A673 (cell line): ENCODE measurements at places on chromosomes 2 and 18.

- H3K27me3 ChIP-seq = peaks cover 4% of the 10 kb centered on the region
- no peak overlapping the region for H3K4me3 ChIP-seq
- no peaks in the 10 kb centered on the region for H3K36me3 ChIP-seq
- no peaks in the 10 kb centered on the region for H3K4me1 ChIP-seq
- no peak for DNase-seq
Measured at GRCh38 chr2:200131307-200131706, 175.2 kb upstream of the SPATS2L start.

DNA sequence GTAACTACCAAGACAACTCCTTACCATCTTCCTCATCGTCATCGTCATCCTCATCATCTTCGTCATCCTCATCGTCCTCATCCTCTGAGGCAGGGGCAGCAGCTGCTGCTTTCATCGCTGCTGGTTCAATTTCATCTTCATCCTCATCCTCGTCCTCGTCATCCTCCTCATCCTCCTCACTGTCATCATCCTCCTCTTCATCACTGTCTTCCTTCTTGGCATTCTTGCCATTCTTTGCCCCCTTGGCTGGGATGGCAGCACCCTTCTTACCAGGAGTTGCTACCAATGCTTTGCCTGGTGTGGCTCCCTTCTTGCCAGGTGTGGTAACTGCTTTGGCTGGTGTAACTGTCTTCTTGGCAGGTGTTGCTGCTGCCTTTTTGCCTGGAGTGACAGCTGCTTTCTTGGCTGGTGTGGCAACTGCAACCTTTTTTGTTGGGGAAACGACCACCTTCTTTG lies 2.7 kb downstream of the NCL start:
- peaks cover 19% of the 10 kb centered on the region for H3K4me1 ChIP-seq
- H3K36me3 ChIP-seq = peaks cover 67% of the 10 kb centered on the region
- DNase-seq = no peak
- no peak overlapping the region for H3K27ac ChIP-seq

GRCh38 chr2:241814643-241815476 lies 5.9 kb downstream of the NEU4 start:
- peak overlapping the region; percentile 100 for H3K27ac ChIP-seq
- DNase-seq = no peak
- H3K4me1 ChIP-seq = peaks cover 64% of the 10 kb centered on the region

DNA sequence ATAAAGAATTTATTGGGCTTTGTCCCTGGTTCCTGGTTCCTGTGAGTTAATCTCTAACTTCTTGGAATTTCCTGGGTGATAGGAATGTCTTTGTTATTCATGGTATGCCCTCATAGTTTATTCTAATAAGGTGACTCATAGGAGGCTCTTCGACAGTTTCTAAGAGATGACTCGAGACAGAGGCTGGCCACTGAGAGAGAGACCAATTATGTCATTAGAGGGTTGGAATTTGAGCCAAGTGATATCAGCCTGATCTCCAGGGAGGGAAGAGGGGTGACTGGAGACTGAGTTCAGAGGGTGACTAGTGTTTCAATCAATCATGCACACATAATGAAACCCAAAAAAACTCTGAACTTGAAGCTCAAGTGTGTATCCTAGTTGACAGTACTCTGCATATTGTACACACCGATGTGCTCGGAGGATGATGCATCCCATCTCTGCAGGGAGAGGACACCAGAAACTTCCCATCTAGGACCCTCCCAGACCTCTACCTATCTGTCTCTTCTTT lies 185.7 kb downstream of the MTCL1 start:
- H3K27ac ChIP-seq = peak overlapping the region; percentile 39
- no peaks in the 10 kb centered on the region for H3K36me3 ChIP-seq
- peak; percentile 97 for DNase-seq

DNA sequence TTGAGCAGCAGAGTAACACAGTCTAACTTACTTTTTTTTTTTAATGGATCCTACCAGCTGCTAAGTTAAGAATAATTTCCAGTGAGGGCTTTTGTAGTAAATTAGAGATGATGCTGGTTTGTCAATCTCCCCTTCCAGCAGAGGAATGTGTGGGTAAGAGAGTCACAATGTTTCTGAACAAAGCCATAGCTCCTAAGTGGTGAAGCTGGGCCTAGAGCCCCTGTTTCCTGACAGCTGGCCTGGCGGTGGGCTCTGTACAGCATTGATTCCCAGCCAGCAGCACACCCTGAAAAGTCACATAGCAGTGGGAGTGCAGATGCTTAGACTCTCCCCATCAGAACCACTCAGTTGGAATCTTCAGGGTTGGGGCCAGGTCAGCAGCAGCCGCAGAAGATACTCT lies 24.4 kb downstream of the CAPG start:
- H3K27me3 ChIP-seq = no peaks in the 10 kb centered on the region

- H3K27ac ChIP-seq = no peak overlapping the region
- H3K27me3 ChIP-seq = no peaks in the 10 kb centered on the region
- no peak for DNase-seq
Measured at GRCh38 chr2:68544811-68545210, 77.4 kb downstream of the APLF start.

GRCh38 chr18:32776561-32776960 lies 3.7 kb upstream of the KLHL14 start:
- peaks cover 9% of the 10 kb centered on the region for H3K27me3 ChIP-seq
- DNase-seq = no peak
- no peaks in the 10 kb centered on the region for H3K4me1 ChIP-seq
- H3K36me3 ChIP-seq = no peaks in the 10 kb centered on the region

GRCh38 chr18:10713409-10713808 lies 187.6 kb downstream of the NAPG start:
- H3K36me3 ChIP-seq = no peaks in the 10 kb centered on the region
- no peaks in the 10 kb centered on the region for H3K4me1 ChIP-seq
- H3K4me3 ChIP-seq = no peak overlapping the region

DNA sequence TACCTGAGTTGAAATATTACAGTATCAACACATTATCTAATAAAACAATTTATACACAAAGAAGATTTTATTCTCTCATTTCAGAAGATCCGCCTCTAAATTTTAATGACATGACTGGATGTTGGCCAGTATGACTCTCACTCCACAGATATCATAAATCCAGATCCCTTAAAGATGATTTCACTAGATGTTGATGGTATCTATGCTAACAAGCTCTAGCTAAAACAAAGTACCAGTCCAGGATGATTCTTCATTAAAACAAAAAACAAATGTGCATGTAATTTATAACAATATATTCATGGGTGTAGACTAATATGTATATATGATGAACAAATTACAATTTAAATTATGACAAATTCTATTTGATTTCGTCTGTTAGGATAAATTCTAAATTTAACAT lies 708.4 kb downstream of the SATB2 start:
- no peaks in the 10 kb centered on the region for H3K36me3 ChIP-seq
- no peaks in the 10 kb centered on the region for H3K4me1 ChIP-seq
- H3K27ac ChIP-seq = no peak overlapping the region
- H3K4me3 ChIP-seq = no peak overlapping the region
- no peak for DNase-seq

- no peak overlapping the region for H3K27ac ChIP-seq
- no peak overlapping the region for H3K4me3 ChIP-seq
- H3K27me3 ChIP-seq = no peaks in the 10 kb centered on the region
- no peaks in the 10 kb centered on the region for H3K4me1 ChIP-seq
Measured at GRCh38 chr2:46653539-46653938, 174.2 kb downstream of the TMEM247 start.

GRCh38 chr2:3751251-3751650 lies 47.9 kb downstream of the DCDC2C start:
- no peaks in the 10 kb centered on the region for H3K27me3 ChIP-seq
- no peak overlapping the region for H3K4me3 ChIP-seq
- no peaks in the 10 kb centered on the region for H3K4me1 ChIP-seq

- no peaks in the 10 kb centered on the region for H3K4me1 ChIP-seq
- H3K4me3 ChIP-seq = no peak overlapping the region
- no peaks in the 10 kb centered on the region for H3K27me3 ChIP-seq
- no peak for DNase-seq
- H3K36me3 ChIP-seq = no peaks in the 10 kb centered on the region
Measured at GRCh38 chr2:172131713-172132555, 29.2 kb upstream of the DLX2 start.

GRCh38 chr2:18842836-18843235 lies 253.5 kb upstream of the NT5C1B start:
- DNase-seq = no peak
- no peak overlapping the region for H3K4me3 ChIP-seq
- no peak overlapping the region for H3K27ac ChIP-seq
- H3K36me3 ChIP-seq = no peaks in the 10 kb centered on the region
- H3K27me3 ChIP-seq = peaks cover 5% of the 10 kb centered on the region

DNA sequence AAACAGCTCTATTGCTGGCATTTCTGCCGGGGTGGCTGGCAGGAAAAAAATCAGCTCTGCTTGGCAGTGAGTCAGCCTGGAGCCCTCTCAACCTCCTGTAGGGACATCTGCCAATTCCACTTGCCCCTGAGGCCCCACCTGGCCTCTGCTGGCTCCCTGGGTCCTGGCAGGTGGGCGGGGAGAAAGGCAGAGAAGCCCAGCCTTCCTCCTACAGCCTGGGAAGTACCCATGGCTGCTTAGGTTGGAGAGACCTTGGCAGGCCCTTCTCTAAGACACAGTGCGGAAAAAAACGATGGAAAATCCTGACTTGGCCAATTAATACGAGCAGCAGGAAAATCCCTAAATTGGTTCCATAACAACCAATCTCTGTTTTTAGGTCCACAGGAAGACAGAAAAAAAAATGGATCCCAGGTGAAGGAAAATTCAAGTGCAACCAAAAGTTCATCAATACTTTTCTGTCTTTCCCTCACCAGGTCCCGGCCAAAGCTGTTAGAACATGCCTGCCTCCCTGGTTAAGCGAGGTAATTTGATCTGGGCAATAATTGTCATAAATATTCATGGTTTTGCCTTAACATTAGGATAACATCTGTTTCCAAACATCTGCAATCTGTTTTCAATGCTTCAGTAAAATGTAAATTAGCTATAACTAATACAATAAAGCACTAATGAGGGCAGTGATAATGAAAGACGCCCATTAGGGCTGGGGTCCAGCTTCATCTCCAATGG lies 245.9 kb downstream of the TFCP2L1 start:
- H3K4me1 ChIP-seq = peaks cover 12% of the 10 kb centered on the region
- no peak overlapping the region for H3K4me3 ChIP-seq
- no peak overlapping the region for H3K27ac ChIP-seq
- no peaks in the 10 kb centered on the region for H3K36me3 ChIP-seq
- no peaks in the 10 kb centered on the region for H3K27me3 ChIP-seq

- H3K27ac ChIP-seq = peak overlapping the region; percentile 96
- H3K4me3 ChIP-seq = peak overlapping the region; percentile 82
- H3K36me3 ChIP-seq = no peaks in the 10 kb centered on the region
- H3K27me3 ChIP-seq = no peaks in the 10 kb centered on the region
- H3K4me1 ChIP-seq = peaks cover 16% of the 10 kb centered on the region
Measured at GRCh38 chr2:197435598-197436420, 981 bp upstream of the SF3B1 start.

GRCh38 chr18:42271647-42272414 lies 316.8 kb downstream of the PIK3C3 start:
- no peak overlapping the region for H3K4me3 ChIP-seq
- no peaks in the 10 kb centered on the region for H3K27me3 ChIP-seq
- H3K36me3 ChIP-seq = no peaks in the 10 kb centered on the region
- H3K4me1 ChIP-seq = peaks cover 40% of the 10 kb centered on the region

GRCh38 chr18:63187791-63188460 lies 131.6 kb downstream of the BCL2 start:
- H3K36me3 ChIP-seq = no peaks in the 10 kb centered on the region
- H3K4me3 ChIP-seq = no peak overlapping the region
- DNase-seq = no peak
- H3K27ac ChIP-seq = no peak overlapping the region
- H3K27me3 ChIP-seq = no peaks in the 10 kb centered on the region

GRCh38 chr2:202046572-202046971 lies 12.9 kb downstream of the FZD7 start:
- no peaks in the 10 kb centered on the region for H3K36me3 ChIP-seq
- peaks cover 18% of the 10 kb centered on the region for H3K4me1 ChIP-seq
- H3K27ac ChIP-seq = no peak overlapping the region
- peak; percentile 42 for DNase-seq
- H3K27me3 ChIP-seq = no peaks in the 10 kb centered on the region

DNA sequence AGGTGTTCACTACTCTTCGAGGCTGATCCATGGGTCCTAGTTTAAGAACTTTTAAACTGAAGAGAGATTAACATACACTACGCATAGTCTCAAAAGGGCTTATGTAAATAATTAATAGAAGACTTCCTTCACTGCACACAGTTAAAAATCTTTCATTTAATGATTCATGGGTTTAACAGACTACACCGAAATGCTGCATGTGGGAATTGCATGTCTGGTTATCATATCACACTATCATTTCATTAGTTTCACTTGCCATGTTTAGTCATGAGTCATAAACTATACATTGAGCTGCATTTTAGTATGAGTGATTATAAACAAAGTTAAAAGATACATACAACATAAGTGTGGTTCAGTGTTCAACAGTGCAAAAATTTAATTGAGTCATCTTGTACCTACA lies 31.2 kb downstream of the GLS start:
- no peak overlapping the region for H3K27ac ChIP-seq
- peaks cover 20% of the 10 kb centered on the region for H3K4me1 ChIP-seq
- H3K36me3 ChIP-seq = peaks cover 14% of the 10 kb centered on the region
- H3K4me3 ChIP-seq = no peak overlapping the region

DNA sequence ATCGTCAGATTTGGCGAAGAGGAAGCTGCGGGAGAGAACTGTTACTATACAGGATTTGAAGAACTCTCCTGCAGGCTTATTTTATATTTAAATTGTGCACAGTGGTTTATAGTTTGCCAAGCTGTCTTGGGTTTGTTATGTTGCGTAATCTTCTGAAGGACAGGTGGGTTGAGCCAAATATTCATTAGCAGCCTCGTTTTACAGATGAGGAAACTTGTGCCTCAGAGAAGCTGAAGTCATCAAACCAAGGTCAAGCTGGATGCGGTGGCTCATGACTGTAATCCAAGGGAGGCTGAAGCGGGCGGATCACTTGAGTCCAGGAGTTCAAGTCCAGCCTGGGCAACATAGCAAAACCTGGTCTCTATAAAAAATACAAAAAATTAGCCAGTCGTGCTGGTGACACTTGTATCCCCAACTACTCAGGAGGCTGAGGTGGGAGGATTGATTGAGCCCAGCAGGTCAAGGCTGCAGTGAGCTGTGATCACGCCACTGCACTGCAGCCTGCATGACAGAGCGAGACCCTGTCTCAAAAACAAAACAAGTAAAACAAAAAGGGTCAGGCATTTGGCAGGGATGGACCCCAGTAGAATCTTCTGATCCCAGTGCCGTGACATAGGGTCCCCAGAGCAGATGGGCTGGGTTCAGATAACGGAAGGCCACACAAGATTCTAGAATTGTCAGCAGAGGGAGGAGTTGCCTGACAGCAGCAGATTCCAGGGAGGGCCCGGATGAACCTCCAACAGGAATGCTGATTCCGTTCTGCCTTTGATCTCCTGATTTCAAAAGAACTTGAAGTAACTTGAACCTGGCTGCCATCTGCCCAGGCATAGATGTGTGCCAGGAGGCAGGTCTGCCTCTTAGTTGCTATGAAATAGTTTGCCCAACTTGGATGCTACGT lies 50.6 kb downstream of the SH3BP4 start:
- H3K36me3 ChIP-seq = no peaks in the 10 kb centered on the region
- no peak overlapping the region for H3K4me3 ChIP-seq
- H3K4me1 ChIP-seq = peaks cover 9% of the 10 kb centered on the region
- no peaks in the 10 kb centered on the region for H3K27me3 ChIP-seq
- no peak for DNase-seq

GRCh38 chr18:10045296-10045891 lies 131.6 kb downstream of the VAPA start:
- no peak for DNase-seq
- no peaks in the 10 kb centered on the region for H3K4me1 ChIP-seq
- no peak overlapping the region for H3K4me3 ChIP-seq
- H3K27me3 ChIP-seq = no peaks in the 10 kb centered on the region
- H3K36me3 ChIP-seq = no peaks in the 10 kb centered on the region

GRCh38 chr18:45069546-45069945 lies 388.9 kb downstream of the SETBP1 start:
- no peak for DNase-seq
- no peaks in the 10 kb centered on the region for H3K4me1 ChIP-seq
- H3K36me3 ChIP-seq = no peaks in the 10 kb centered on the region
- no peak overlapping the region for H3K27ac ChIP-seq
- H3K27me3 ChIP-seq = no peaks in the 10 kb centered on the region
- H3K4me3 ChIP-seq = no peak overlapping the region
